ENCODE measurements at places on chromosomes 11 and 22. TPM values are rescaled to one million over a fixed set of nuclear protein-coding genes. Genes with fewer than 3 reads are reported as not detected.

Gene UBE4A
- total RNA-seq, result 39.1 TPM

Gene CALCA
- total RNA-seq, result not detected

Gene USP2
- 2.2 TPM for total RNA-seq

Gene TRIM34
- 9.6 TPM for total RNA-seq
